ENCODE measurements at places on chromosomes 7 and 10.

DNA sequence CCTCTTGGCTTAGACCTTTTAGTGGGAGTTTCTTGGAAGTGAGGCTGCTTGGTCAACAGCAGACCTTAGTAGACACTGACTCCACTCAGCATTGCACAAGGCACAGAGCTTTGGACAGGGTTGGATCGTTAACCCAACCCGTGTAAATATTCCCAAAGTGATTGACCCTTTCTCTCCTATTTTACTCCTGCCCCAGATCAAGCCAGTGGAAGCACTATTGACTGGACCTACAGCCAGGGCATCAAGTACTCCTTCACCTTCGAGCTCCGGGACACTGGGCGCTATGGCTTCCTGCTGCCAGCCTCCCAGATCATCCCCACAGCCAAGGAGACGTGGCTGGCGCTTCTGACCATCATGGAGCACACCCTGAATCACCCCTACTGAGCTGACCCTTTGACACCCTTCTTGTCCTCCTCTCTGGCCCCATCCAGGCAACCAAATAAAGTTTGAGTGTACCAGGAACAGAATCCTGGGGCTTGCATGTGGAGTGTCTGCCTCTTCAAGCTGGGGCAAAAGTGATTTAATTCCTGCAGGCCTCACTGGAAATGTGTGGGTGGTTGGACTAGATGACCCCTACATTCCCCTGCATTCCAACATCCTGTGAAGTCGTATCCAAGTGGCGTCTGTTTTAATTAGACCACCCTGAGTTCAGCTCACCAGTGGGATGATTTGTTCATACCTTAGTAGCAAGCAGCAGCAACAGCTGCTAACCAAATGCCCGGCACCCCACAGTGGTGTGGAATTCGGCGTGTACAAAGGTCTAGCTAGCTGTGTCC lies 7.5 kb downstream of the CPA1 start:
- no peak for DNase-seq

DNA sequence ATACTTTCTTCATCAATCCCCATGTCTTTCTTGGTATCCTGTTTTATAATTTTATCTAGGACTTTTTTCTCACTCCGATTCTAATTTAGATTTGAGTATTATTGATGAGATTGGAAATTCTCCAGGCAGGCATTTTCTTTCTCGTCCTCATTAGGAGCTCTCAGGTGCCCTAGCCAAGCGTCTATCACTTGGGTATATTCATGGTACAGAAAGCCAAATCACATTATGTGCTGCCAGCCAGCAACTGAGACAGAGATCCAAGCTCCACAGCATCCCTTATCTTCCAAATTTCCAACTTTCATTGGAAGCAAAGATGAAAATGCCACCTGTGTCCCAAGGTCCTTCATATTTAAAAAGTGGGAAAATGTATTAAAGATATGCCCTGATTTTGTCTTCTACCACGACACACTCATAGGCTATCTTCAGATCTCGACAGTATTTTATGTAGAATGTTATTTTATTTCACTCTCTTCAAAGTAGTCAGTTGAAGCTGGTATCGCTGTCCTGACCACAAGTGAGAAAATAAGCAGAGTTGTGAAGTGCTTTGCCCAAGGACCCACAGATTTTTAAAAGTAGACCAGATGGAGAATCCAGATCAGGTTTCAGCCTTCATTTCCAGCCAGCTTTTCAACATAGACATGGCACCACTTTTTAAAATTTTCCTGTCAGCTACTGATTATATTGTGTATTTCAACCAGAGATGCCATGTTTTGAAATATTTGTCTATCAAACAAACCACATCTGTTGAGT lies 773.4 kb downstream of the CNTNAP2 start:
- no peak for DNase-seq

- DNase-seq: peak; percentile 88
Measured at GRCh38 chr7:101077303-101078086, 7.8 kb upstream of the TRIM56 start.

DNA sequence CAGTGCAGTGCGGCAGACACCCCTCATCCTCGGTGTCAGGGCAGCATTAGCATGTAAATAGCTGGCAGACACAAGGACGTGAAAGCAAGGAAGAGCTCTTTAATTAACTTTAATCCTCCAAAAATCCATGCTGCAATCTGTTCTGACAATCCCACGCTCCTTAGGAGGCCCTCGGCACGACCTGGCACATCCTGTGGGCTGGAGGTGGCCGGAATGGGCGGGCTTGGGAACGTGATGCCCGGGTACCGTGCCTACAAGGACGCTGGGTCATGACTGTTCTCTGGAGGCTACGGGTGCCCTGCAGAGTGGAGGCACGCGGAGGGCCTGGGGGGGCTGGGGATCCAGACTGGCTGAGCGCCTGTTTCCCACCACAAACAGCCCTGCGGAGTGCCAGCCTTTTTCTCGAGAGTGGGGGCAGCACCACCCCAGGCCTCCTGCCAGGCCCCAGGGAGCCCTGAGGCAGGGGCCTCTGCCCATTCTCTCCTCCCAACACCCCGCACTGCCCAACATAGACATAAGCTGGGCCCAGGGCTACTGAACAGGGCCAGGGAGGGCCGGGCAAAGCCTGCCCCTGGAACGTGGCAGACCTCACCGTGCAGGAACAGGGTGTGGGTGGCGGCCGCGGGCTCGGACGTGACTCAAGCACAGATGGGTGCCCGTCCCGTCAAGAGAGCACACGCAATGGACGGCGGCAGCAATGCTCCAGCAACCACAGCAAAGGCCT lies 189.3 kb downstream of the MAD1L1 start:
- no peak for DNase-seq

DNA sequence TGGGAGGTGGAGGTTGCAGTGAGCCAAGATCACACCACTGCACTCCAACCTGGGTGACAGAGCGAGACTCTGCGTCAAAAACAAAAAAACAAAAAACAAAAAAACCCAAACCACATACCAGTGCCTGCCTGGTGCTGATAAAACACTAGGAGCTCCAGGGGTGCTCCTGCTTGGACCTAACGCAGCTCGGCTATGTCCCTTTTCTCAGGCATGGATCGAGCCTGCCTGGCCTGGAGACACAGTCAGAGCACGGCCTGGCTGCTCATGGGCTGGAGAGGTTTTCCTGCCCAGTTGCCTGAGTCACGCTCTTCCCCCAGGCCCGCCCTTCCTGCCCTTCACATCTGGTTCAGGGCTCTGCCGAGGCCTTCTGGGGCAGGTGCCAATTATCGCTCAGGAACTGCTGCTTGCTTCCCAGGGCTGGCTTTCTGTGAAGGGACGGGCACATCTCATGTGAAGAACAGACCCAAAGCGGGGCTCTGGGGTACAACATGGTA lies 12.6 kb upstream of the NPFFR1 start:
- no peak for DNase-seq

- no peak for DNase-seq
Measured at GRCh38 chr10:103576862-103577261, 83.4 kb downstream of the NEURL1 start.

- no peak for DNase-seq
Measured at GRCh38 chr10:59099481-59099880, 77.0 kb upstream of the PHYHIPL start.

DNA sequence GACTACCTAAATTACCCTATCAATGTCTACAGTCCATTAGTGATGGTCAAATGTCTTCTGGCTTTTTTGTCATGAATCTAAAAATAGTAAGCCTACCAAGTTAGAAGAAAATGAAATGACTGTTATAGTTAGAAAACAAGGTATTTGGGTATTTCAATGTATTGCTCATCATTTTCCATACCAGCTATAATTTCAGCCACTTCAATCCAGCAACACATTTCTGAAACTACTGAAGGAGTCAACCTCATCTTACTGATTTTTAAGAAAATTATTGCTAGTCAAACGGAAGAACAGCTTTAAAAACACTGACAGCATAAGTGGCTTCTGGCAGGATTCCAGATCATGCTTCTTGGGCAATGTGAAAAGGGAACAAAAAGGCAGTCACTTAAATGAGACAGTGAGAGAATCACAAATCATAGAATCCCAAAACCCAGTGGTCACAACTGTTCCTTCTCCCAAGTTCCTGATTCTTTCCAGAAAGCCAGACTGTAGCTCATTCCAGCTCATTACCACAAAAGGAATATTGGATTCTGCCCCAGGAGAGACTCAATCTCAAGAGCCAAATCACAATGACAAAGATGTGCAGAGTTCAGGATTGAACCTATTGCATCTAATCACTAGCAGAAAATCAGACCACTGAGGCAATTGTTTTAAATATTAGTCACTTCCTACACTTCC lies 61.2 kb upstream of the LRRN3 start:
- DNase-seq: no peak

DNA sequence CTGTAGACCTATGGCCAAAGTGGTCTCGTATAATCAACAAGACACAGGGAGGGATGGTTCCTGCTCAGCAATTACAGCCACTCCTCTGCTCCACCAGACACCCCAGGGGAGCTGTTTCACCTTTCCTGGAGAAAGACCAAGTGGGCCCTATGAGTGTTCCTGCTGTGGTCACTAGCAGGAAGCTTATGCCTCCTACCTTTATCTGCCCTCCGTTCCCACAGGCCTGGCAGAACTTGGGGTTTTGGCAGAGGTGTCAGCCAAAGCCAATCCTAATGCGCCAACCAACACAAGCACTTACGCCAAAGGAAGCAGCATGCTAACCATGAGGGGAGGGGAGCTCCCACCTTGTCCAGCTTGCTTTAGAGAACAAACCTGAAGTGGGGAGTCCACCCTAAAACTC lies 31.2 kb downstream of the XPNPEP1 start:
- no peak for DNase-seq

DNA sequence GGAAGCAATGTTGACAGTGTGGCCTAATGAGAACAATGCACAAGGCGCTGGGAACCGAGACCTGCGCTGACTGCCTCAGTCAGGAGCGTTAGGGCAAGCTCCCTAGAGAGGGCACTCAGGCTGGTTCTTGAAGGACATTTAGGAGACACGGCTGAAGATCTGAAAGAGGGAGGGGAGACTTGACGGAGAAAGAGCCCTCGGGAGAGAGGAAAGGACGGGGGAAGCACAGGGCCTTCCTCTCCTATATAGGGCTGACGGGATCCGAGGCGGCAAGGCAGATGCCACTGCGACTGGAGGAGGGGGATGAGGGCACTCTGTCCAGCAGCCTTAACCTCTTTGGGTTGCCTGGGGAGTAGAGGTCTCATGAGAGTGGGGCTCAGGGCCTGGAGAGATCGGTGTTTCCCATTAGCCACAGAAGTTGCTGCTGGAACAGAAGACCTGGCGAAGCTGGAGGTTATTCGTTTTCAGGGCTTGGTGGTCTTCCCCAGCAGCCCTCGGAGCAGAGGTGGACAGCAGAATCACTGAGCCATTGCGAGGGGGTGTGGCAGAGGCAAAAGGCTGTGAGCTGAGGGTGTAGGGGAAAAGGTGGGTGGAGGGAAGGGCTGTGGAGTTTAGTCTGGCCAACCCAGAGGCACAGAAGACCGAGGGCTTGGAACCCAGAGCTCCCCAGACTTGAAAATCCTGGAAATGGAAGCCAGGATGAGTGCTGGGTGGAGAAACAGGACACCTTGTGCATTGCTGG lies 36.0 kb downstream of the CLEC2L start:
- DNase-seq: no peak

DNA sequence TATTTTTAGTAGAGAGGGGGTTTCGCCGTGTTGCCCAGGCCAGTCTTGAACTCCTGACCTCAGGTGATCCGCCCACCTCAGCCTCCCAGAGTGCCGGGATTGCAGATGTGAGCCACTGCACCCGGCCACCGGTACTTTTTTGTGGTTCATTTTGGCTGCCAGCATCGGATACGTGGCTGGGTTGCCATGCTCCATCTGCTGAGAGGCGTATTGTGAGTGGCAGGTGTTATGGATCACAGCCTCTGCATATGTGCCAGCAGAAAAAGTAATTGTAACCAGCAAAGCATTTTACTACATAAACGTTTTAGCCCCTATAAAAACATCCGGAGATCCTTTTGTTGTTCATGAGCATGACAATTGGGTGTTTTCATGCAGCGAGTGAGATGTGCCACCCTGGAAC lies 7.1 kb downstream of the FOXK1 start:
- no peak for DNase-seq

DNA sequence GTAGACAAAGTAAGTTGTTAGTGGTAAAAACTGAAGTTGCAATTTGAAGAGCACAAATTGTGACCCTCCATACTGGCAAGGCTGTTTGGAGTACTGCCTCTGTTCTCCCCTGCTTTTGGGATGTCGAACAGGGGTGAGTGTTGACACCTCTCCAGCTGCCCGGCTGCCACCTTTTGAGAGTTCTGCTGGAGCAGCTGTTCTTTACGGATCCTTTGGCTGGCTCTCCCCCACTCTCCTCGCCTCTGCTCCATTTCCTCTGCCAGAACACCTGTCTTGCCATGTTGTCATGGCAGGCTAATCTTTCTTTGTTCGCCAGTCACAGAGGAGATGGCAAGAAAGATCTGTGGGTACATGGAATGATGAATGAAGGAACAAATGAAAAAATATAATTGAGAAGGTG lies 34.9 kb downstream of the INSYN2A start:
- no peak for DNase-seq

- DNase-seq: no peak
Measured at GRCh38 chr10:84424731-84425167, 96.4 kb downstream of the CCSER2 start.

DNA sequence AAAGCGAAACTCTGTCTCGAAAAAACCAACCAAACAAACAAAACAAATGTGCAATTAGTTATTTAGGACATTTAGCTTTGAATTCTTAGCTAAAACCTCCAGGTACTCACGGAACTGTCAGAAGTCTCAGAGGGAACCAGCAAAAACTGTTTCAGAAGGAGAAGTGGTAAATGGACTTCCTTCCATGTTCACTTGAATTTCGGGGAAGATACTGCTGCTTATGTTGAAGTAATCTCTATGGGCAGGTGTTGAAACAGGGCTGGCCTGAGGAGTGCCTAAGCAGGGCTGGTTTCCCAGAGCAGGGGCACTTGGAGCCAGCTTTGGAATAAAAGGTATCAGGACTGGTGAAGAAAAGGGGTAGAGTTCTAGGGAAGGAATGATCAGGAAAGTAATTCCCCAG lies 2.4 kb upstream of the EXOC6 start:
- no peak for DNase-seq

- DNase-seq: no peak
Measured at GRCh38 chr7:158751751-158752150, 47.1 kb upstream of the NCAPG2 start.

DNA sequence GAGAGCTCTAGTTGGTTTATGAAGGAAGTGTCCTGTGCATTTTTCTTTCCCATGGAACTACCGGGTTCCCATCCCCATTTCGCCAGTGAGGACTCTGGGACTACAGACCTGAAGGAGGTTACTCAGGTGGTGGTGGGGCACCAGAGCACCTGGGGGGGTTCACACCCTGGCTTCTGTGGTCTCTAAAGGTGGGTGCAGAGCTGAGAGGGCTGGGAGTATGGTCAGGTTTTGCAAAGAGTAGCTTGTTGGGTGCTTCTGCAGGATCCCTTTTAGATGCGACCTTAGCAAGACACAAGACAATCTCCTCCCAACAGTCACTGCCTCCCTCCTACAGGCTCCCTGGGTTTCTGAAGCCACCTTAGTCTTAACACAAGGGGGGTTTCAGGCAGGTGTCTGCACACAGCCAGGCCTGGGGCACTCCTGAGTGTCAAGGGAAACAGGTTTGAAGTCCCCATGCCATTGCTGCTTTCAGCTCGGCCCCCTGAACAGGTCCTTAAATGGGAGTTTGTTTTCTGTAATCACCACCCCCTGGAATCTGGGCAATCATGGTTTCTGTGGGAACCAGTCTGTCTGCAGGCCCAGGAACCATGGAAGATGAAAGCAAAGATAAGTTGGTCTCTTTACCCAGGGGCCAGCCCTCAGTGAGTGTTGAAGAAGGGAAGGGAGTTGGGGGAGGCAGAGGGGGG lies 9.9 kb upstream of the CXCL12 start:
- DNase-seq: no peak
